ENCODE measurements at places on chromosomes 7 and 10.

DNA sequence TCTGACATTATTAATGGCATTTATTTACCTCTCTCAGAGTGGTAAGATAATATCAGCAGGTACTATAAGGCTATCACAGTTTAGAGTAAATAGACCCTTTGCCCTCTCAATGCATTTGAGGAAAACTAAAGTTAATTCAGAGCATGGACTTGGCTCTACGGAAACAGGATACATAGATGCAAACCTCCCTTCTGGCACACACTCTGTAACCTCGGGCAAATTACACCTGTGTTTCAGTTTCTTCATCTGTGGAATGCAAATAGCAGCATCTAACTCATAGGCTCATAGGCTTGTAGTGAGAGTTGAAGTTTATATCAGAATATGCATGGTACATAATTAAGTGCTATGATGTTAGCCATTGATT is 5.6 kb downstream of the RAPGEF5 start:
- DNase-seq: no peak

- DNase-seq: no peak
Observed at GRCh38 chr10:121771966-121772365, 155.9 kb downstream of the ATE1 start.

- no peak for DNase-seq
Observed at GRCh38 chr10:78964274-78964951, 104.4 kb upstream of the ZMIZ1 start.

DNA sequence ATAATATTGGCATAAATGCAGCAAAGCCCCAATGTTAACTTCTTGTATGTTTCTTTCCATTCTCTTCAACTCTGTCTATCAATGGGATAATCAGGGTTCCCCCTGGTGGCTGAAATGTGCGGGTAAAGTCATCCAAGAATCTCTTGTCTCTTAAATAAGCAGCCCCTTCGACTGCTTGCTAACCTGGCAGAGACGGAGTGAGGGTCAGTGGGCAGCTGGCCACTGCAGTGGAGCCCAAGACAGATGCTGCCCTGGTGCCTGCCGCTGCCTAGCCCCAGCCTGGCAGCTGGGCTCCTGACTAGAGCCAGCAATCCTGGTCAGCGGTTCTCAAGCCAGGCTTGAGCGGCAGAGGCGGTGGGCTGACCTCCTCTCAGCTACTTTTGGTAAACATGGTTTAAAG is 248.9 kb downstream of the COBL start:
- peak; percentile 22 for DNase-seq

GRCh38 chr10:91591797-91592174 is 41.1 kb downstream of the PPP1R3C start:
- no peak for DNase-seq

DNA sequence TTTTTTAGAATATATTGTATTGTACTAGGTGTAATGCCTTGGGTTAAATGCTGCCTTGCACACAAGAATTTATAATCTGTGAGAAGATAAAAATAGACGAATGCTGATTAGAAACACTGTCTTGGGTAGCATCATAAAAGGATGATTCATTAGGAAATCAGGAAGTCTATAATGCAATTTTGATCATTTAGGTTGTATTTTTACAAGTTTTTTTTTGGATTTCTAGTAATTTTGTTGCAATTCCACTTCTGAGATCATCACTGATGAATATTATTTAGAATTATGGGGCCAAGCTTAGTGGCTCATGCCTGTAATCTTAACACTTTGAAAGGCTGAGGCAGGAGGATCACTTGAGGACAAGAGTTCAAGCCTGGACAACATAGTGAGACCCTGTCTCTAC is 29.6 kb downstream of the WBP1L start:
- DNase-seq: no peak

DNA sequence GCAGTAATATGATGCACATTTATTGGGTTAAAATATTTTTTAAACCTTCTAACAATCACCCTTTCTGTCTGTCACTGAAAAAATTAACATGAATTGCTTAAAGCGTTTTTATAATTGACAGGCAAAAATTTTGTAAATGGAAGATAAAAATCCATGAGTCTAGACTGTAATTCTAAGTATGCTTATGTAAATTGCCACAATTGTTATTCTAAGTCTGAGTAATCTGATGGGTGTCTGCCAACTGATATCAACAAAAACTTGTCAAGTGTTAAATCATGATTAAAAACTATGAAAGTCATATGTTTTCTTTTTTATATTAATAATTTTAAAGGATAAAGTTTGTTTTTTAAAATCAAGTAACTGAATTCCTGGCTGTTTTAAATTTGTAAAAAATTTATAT is 208.2 kb downstream of the CDK14 start:
- DNase-seq: no peak

- DNase-seq: no peak
Observed at GRCh38 chr10:98460837-98461499, 14.2 kb upstream of the HPS1 start.

GRCh38 chr7:83985821-83986220 is 208.8 kb downstream of the SEMA3A start:
- DNase-seq: no peak

- DNase-seq: no peak
Observed at GRCh38 chr10:47143072-47143471, 156.9 kb upstream of the GDF10 start.

- DNase-seq: peak; percentile 60
Observed at GRCh38 chr10:88810196-88810961, 7.8 kb downstream of the LIPM start.

DNA sequence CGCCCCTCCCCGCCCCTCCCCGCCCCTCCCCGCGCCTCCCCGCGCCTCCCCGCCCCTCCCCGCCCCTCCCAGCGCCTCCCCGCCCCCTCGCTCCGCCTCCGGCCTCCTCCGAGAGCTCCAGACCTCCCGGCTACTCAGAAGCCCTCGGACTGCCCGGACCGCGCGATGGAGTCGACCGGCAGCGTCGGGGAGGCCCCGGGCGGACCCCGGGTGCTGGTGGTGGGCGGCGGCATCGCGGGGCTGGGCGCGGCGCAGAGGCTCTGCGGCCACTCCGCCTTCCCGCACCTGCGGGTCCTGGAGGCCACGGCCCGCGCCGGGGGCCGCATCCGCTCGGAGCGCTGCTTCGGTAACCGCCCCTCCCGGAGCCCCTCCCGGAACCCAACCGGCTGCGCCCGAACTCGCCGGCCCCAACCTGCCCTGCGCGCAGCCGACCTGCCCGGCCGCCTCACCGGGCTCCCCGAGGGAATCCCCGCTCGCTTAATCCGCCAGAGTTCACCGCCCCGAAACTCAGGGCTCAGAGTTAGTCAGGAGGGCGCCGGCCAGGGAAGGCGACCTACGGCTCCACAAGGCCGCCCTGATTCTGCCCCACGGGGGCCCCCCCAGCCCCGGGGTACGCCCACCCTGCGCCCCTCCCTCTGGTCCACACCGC is at the start of gene PAOX:
Gene PAOX (plus strand): TSS at position 111 of the 649 bp plus-strand sequence. CDS start 55 bp downstream, at position 166.
- DNase-seq: peak; percentile 65

- DNase-seq: no peak
Observed at GRCh38 chr7:29748286-29749099, 57.8 kb upstream of the WIPF3 start.

DNA sequence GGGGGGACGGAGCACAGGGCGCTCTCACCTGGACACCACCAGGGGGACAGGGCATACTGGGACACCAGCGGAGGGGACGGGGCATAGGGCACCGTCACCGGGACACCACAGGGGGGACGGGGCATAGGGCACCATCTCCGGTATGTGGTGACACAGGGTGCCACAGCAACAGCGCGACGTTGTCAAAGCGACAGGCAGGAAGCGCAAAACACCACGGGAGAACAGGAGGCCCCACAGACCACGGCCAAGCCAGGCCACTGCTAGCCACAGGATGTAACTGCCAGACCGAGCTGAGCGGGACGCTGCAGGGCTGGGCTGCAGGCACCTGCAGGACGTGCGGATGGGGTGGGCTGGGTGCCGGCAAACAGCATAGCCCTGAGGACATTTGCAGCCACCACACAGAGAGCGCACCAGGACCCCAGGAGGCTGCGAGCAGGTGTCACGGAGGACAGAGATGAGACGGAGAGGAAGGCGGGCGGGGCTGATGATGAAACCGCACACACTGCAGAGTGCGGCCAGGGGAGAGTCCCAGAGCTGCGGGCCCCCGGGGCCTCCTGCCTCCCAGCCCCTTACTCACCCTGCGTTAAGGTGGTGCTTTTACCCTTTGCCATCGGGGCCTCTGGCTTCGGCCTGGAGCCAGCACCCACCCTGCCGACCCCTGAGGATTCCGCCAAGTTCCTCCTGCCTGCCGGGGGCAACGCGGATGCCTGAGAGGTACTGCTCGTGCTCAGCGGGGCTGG is 17.5 kb downstream of the MICALL2 start:
- no peak for DNase-seq

GRCh38 chr7:141165521-141165920 is 91.7 kb downstream of the TMEM178B start:
- no peak for DNase-seq

GRCh38 chr7:22435720-22436119 is 64.3 kb downstream of the STEAP1B start:
- no peak for DNase-seq

- no peak for DNase-seq
Observed at GRCh38 chr10:84551437-84552120, 223.2 kb downstream of the CCSER2 start.

DNA sequence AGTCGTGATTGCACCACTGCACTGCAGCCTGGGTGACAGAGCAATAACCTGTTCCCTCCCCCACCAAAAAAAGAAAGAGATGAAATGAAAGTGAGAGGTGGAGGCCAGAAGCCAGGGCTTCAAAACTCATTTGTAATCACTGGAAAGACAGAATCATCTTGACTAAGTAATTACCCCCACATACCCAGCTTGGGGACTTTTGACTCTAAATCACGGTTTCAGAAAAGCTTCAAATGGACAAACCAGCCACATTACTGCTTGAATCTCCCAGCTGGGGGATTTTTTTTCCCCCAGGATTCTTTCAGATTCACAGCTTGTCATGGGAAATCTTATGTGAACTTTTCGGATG is 361.0 kb downstream of the FRMD4A start:
- no peak for DNase-seq

- DNase-seq: no peak
Observed at GRCh38 chr10:6680735-6681134, 100.7 kb upstream of the PRKCQ start.

- DNase-seq: no peak
Observed at GRCh38 chr10:7596356-7596755, 70.4 kb downstream of the ITIH5 start.

DNA sequence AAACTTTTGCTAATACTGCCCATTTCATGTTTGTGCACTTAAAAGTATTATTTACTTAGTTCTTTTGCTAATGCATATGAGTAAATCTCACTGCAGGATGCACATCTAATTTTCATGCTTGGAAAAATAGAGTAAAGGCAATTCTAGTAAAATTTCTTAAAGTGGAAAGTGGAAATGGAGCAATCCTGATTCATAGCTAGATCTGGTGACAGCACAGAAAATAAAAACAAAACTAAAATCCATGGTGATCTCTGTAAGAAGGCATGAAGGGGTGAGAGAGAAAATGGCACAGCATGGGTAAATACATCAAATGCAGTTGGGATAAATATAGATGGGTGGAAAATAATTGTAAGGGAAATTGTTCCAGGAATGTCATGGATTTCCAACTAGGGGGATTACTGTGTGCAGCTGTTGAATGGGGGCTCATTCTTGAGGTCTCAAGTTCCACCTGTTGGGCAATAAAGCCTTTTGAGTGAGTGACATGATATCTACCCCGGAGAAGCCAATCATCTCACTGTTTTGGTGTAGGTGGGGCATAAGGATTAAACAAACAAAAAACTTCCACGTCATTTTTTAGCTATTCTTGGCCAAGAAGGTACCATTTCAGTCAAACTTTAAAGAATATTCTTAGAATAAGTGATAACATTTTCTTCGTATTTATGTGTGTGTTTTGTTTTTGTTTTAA is 1.7 kb upstream of the MCU start:
- no peak for DNase-seq

GRCh38 chr10:113335592-113335991 is 217.3 kb upstream of the HABP2 start:
- DNase-seq: no peak
